Adrenal gland (tissue), 19 donors: ENCODE measurements at places on chromosomes 11 and 22. TPM values are rescaled to one million over a fixed set of nuclear protein-coding genes. Genes with fewer than 3 reads are reported as not detected.

GRCh38 chr11:62854825-62855570, 15.6 kb upstream of the WDR74 start:
- DNase-seq, result no peak

GRCh38 chr11:100895449-100895848, 208.4 kb downstream of the ARHGAP42 start:
- no peak for DNase-seq

GRCh38 chr22:22711532-22711913, 67.1 kb downstream of the GGTLC2 start:
- DNase-seq, result no peak

GRCh38 chr11:65378208-65378927, 4.1 kb downstream of the SLC25A45 start:
- no peak for DNase-seq

GRCh38 chr22:45752036-45752435, 80.4 kb downstream of the ATXN10 start:
- DNase-seq, result no peak

DNA sequence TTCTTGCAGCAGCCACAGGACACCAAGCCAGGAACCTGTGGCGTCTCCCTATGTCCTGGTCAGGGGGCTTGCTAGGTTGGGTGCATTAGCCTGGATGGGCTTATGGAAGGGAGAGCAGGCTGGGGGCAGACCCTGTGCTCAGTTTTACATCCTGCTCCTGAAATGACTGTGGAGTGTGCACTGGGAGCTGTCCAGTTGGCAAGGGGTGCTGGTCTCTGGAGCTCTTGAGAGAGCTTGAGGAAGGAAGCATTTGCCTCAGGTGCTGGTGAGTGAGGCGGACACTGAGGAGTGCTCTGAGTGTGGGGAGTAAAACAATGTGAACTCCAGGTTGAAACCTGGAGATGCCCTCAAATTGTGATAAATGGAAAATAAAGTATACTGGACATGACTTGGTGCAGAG, 3.4 kb downstream of the SCGB1D4 start:
- DNase-seq, result no peak

GRCh38 chr11:106193956-106194355, 116.5 kb downstream of the AASDHPPT start:
- DNase-seq, result no peak

- DNase-seq, result no peak
Observed at GRCh38 chr11:118673361-118674081, 5.9 kb downstream of the TREH start.

GRCh38 chr11:128643661-128644317, 50.1 kb upstream of the FLI1 start:
- DNase-seq, result no peak

- no peak for DNase-seq
Observed at GRCh38 chr11:125146232-125146631, 18.3 kb upstream of the PKNOX2 start.

DNA sequence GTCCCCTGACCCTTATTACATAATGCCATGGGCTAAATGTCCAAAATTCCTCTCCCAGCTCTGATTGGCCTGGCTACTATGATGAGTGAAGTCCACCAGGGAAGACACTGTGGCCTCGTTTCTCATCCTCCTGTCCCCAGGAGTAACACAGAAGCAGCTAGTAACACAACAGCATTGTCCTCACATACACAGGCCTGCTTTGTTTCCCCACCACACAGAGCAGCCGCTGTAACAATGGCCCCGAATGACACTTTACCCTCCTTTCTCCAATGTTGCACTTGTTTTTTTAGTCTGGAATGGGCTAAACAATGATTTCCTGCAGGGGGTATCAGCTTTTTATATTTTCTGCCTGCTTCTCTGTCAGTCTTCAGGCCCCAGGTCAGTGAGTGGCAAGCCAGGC, at the start of gene PRR5L:
Gene PRR5L, plus strand, starts transcription at position 363 of the 400 bp plus-strand sequence. CDS start 104,834 bp downstream, outside the sequence.
- DNase-seq, result no peak

DNA sequence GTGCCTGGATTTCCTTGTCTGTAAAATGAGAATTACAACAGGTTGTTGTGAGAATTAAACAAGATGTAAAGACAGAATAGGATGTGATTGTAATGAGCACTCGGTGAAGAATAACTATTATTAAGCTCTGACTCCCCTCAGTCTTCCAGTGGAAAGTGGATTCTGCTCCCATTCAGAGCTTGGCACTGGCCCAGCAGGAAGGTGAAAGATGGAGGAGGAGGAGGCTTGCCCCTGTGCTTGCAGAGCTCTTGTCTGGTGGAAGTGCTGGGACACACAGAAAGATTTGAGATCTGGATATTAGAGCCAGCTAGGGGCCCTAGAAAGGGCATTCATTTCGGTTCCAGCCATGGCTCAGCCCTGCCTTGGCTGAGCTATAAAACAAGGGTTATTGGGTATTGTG, 28.2 kb downstream of the PHLDB1 start:
- no peak for DNase-seq

- peak; percentile 10 for DNase-seq
Observed at GRCh38 chr11:67299471-67300191, 3.7 kb upstream of the SSH3 start.

OR52N2 gene
- not detected for total RNA-seq

SLC25A17 gene
- 21.6 TPM for total RNA-seq

CASP5 gene
- total RNA-seq, result not detected

SPDYC gene
- total RNA-seq, result not detected
